ENCODE measurements at places on chromosomes 12 and 14. TPM values are rescaled to one million over a fixed set of nuclear protein-coding genes. Genes with fewer than 3 reads are reported as not detected.

The ACRBP gene
- 1.6 TPM for total RNA-seq

The VRTN gene
- total RNA-seq: not detected

The LBHD2 gene
- total RNA-seq: not detected

The TDRD9 gene
- 1.2 TPM for total RNA-seq

The CHGA gene
- not detected for total RNA-seq

The TROAP gene
- total RNA-seq: 7.8 TPM

The SMCO2 gene
- not detected for total RNA-seq

The RFX4 gene
- not detected for total RNA-seq

The PLD4 gene
- total RNA-seq: under 0.01 TPM

The MYF6 gene
- not detected for total RNA-seq

The KIF26A gene
- total RNA-seq: 14.6 TPM

The CAPS2 gene
- 0.57 TPM for total RNA-seq

The PPP1R1A gene
- total RNA-seq: not detected

The DIO3 gene
- total RNA-seq: not detected

The KRT85 gene
- total RNA-seq: not detected

The NTS gene
- total RNA-seq: not detected

Data from vein endothelial cell (primary cell).